ENCODE measurements at places on chromosomes 5 and 9. TPM values are rescaled to one million over a fixed set of nuclear protein-coding genes. Genes with fewer than 3 reads are reported as not detected.

- no peak for DNase-seq
Measured at GRCh38 chr9:83299571-83299970, 236.6 kb upstream of the RASEF start.

- no peak for DNase-seq
Measured at GRCh38 chr9:71774920-71775319, 6.6 kb upstream of the CEMIP2 start.

The CARD6 gene
- 32.1 TPM for total RNA-seq

- peak; percentile 87 for DNase-seq
Measured at GRCh38 chr9:111525056-111525977, at the start of gene ZNF483. ZNF483 (plus strand) TSS chr9:111525179; CDS start chr9:111527396, 2,217 bp downstream.

DNA sequence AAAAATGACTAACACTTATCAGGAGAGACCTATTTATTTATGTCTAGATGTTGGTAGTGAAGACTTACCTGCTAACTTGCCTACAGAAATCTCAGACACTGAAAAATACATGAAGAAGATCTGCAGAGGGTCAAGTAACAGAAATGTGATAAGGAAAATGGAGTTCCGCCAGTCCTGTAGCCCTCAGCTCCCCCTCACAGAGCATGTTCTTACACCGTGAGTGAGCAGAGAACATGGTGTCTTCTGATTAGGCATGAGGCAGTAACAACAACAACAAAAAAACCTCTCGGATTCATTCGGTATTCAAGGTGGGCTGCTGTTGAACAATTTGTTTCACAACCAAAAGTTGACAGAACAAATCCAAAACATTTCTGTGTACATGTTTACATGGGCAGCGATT, 162.0 kb upstream of the SNX2 start:
- peak; percentile 50 for DNase-seq

The ACSL6 gene
- total RNA-seq, result 0.71 TPM

DNA sequence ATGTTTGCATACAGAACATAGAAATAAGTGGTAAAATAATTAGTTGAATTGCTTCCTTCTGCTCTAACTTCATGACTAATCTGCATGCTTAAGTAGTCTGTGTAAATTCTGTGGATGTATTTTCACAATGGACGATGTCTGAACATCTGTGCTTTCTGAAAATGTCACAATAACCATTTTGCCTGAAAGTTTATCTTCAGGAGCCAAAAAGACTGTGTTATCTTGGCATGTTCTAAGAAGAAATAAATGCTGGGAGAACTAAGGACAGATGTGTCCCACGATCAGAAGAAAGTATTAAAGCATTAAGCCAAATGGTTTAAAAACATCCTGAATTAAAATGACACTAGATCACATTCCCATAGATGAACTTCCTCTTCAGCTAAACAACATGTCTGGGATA, 397.6 kb downstream of the SPOCK1 start:
- DNase-seq, result no peak

DNA sequence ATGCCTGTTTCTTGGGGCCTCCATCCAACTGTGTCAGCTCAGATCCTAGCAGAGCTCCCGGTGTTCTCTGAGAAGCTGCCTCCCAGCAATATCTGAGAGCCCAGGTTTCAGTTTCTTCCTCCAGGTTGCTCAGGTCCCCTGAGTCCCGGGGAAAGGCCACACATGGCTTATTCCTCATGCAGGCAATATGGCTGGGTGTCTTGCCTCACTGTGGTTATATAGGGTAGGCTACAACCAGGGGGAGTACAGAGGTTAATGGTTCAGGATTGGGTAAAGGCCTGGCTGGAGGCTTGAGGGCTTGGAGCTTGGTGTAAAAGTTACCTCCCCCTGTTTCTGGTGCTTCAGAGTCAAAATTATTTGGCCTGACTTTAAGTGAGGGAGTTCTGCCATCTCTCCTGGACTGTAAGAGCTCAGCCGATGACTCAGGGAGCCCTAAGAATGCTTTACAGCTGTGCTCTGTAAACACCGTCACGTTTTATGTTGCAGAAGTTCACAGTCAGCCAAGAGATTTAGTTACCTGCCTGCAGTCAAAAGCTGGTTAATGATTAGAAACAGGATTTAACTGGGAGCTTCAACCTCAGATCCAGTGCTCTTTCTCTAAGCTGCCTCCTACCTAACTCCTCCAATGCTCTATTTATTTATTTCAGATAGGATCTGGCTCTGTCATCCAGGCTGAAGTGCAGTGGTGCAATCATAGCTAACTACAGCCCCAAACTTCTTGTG, 24.3 kb upstream of the UBAP2 start:
- DNase-seq, result peak; percentile 51

GRCh38 chr5:139708434-139708861, 60.3 kb downstream of the CXXC5 start:
- no peak for DNase-seq

The HAVCR2 gene
- 3.7 TPM for total RNA-seq

DNA sequence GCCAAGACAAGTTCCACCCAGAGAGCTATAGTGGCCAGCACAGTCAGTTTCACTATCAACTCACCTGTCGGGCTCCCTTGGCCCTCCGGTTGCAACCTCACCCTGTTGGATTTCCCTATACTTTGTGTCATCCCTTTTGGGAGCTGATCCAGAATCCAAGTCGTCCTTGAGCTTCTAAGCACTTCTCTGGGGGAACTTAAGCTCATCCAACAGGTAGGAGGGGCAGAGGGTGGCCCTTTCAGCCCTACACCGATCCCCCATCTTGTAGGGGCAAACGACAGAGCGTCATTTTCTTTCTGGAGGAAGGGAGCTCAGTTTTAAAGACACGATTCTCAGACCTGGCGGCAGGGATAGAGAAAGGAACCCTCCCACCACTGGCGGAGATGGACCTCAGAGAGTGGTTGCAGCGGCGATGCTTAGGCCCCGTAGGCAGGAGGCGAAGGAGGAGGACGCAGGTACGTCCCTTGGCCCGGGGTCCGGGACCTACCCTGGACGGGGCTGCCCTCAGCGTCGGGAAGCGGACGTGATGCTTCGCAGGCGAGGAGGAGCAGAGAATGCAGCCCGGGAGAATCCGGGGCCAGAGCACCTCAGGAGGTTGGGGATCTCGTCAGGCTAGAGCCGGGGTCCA, 519 bp downstream of the ZER1 start:
- peak; percentile 31 for DNase-seq

DNA sequence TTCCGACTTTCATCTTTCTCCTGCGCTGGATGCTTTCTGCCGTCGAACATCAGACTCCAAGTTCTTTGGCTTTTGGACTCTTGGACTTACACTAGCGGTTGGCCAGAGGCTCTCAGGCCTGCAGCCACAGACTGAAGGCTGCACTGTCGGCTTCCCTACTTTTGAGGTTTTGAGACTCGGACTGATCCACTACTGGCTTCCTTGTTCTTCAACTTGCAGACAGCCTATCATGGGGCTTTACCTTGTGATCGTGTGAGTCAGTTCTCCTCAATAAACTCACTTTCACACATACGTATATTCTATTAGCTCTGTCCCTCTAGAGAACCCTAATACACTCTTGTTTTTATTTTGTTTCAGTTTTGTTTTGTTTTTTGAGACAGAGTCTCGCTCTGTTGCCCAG, 10.3 kb downstream of the FKBP15 start:
- DNase-seq, result no peak

DNA sequence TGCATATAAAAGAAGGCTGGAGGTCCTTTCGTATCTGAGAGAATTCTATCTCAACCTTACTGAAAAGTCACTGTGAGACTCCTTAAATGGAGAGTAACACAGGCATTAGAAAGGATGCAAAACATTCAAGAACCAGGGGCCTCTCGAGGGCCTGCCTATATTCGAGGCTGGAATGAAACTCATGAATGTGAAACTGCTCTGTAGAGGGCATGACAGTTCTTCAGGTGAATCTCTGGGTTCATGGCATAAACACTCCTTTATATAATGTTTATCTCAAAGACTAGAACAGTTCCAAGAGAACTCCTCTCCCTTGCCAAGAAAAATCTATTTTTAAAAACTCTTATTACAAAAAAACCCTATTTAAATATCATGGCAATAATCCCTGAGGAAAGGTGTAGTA, 113.9 kb downstream of the SEC61B start:
- DNase-seq, result no peak

- DNase-seq, result no peak
Measured at GRCh38 chr5:159645179-159645846, 271.0 kb upstream of the ADRA1B start.

DNA sequence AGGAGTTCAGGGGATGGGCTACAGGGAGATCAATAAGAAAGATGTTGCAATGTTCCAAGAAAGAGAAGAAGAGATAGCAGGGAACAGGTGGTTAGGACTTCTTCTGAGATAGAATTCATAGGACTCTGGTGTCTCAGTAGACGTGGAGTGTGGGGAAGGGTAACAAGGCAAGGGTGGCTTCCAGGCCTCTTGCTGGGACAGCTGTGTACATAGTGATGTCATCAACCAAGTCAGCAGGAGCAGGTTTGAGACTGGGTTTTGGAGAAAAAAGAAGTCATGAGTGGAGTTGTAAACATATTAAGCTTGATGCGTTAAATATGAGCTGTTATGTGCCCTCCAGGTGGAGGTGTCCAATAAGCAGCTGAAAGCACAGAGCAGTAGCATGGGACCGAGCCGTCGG, 211.8 kb upstream of the RASEF start:
- no peak for DNase-seq

DNA sequence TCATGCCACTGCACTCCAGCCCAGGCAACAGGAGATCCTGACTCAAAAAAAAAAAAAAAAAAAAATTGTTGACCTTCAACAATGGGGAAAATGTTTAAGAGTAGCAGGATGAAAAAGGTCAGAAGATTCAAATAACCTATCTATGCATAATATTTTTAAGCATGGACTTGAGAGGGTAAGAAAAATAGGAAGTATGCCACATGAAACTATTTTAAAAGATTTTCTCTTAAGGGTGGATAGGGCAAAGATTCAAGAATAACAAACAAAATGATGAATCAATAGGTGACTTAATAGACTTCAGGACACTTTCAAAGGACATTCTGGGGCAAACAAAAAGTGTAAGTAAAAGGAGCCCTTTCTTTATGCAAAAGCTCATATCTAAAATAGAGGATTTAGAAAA, 3.2 kb downstream of the TEX48 start:
- no peak for DNase-seq

DNA sequence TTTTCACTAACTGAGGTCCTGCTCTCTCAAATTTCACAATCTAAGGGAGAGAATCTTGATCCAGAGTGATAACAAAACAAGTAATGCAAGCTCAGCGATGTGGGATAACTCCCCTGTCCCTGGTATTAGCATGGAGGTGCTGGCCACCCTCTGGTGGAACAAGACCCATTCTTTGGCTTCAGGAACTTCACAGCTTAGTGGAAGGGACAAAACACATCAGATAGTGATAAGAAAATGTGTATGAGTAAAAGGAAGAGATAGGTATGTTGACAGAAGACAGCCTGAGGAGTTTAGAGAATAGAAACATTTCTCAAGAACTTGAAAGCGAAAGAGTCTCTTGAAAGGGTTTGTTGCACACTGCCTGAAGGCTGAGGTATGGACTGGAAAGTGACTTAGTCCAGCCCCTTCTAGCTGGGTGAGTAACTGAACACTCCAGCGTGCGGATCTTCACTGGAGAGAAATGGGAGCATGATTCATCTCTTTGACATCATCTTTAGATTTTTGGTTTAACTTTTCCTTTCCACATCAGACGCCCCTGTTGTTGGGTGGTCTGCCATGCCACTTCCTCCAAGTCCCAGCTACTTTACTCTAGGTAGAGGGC, 25.4 kb upstream of the ZSWIM6 start:
- DNase-seq, result no peak

The MELK gene
- 0.54 TPM for total RNA-seq

The PCDHB4 gene
- total RNA-seq, result 8.7 TPM

- no peak for DNase-seq
Measured at GRCh38 chr5:145463634-145464033, 371.5 kb downstream of the PRELID2 start.

DNA sequence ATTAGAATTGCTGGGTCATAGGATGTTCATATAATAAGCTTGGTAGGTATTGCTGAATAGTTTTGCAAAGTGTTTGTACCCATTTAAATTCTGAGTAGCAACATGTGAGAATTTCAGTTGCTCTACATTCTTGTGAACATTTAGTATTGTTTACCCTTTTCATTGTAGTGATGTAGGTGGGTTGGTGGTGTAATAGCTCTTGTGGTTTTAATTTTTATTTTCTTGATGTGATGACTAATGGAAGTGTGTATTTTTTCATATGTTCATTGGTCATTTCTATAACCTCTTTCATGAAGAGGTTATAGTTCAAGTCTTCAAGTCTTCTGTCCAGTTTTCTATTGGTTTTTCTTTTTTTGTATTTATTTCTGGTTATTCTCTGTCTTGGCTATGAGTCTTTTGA, 34.4 kb downstream of the RASA1 start:
- no peak for DNase-seq

GRCh38 chr9:93295456-93296076, 111.6 kb downstream of the WNK2 start:
- no peak for DNase-seq

DNA sequence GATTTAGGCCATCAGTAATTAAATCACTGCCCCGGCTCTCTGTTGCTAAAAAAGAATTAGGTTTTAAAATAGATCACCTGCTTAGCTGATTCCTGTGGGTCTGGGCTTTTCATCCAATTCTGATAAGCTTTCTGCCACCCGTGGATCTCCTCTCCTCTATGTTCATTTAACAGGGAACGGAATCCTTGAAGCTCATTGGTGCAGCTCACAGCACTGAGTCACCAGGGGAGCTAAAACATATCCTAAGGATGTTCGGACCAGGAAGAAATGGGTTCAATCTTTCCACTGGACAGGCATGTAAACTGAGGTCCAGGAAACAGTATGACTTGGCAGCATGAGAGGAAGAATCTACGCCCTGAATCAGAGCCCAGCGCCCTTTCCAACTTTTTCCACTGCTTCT, 267.1 kb upstream of the GRIA1 start:
- DNase-seq, result no peak

DNA sequence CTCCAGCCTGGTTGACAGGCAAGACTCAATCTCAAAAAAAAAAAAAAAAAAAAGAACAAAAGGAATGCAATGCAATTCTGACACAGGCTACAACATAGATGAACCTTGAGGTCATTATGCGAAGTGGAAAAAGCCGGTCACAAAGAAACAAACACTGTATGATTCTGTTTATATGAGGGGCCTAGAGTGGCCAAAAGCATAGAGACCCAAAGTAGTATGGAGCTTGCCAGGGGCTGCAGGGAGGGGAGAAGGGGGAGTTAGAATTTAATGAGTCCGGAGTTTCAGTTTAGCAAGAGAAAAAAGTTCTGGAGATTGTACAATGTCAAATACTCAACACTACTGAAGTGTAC, 33.2 kb upstream of the ASS1 start:
- DNase-seq, result no peak

GRCh38 chr9:136007934-136008692, 46.9 kb upstream of the UBAC1 start:
- DNase-seq, result no peak

DNA sequence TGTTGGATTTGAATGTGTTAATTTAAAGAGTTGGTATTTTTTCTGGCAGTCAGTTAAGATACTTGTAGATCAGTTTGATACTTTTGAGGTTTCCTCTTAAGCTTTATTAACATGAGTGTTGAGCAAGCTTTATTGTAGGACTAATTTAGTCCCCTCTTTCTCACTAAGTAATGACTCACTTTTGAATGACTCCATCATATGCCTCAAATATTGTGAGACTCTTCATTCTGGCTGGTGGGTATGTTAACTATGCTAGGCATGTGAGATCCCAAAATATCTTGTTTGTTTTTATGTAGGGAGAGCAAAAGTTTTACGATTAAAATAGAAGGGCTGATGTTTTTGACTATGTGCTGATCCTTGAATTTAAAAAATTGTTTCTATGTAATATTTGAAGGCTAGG, 355.7 kb downstream of the IZUMO3 start:
- no peak for DNase-seq

All from thyroid gland (tissue), 4 donors.